ENCODE measurements at places on chromosomes 13 and 19. TPM values are rescaled to one million over a fixed set of nuclear protein-coding genes. Genes with fewer than 3 reads are reported as not detected.

DNA sequence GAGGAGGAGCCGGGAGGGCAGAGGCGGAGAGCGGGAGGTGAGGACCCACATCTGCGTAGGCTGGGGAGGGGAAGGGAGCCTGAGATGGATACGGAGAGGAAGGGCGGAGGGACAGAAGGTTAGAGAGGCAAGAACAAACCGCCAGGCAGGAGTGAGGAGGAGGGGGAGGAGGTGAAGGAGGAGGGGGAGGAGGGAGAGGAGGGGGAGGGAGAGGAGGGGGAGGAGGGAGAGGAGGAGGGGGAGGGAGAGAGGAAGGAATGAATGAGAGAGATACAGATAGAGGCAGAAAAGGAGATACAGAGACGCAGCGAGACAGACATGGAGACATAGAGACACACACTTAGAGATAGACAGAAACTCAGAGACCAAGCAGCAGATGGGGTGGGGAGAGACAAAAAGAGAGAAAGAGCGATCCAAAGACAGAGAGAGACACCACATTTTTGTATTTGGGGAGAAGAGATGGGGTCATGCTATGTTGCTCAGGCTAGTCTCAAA, 782 bp upstream of the CA11 start:
- H3K4me1 ChIP-seq = peaks cover 42% of the 10 kb centered on the region
- H3K4me3 ChIP-seq = peak overlapping the region; percentile 58
- no peaks in the 10 kb centered on the region for H3K27me3 ChIP-seq
- H3K36me3 ChIP-seq = no peaks in the 10 kb centered on the region
- H3K27ac ChIP-seq = peak overlapping the region; percentile 91

DNA sequence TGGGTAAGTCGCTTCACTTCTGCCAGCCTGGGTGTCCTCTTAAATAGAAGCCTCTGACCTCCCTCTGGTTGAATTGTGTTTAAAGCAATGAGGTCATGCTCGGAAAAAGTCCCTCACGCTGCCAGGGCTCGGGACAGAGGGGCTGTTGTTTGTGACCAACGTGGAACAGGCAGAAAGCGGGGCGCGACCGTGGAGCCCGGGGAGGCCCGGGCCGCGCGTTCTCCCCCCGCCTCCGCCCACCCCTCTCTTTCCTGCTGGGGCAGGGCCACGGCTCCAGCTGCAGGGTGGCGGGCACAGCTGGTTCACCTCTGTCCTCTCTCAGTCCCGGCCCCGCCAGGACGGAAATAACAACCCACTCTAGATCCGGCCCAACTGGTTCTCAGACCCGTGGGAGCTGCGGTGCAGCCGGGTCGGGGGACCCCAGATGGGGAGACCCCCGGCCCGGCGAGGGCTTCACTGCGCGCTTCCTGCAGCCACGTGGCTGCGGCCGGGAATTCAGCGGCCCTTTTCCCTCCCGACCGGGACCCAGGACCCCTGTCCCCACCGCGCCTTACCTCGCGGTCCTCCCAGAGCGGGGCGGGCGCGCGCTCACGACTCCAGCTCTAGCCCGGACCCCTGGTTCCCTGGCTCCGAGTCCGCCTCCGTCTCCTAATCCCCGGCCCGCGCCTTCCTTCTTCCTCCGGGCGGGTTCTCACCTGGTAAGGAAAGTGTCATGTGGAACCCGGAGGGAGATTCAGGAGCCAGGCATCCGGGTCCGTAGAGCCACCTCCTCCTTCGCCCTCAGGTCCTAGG, 1.9 kb downstream of the CDC42EP5 start:
- H3K36me3 ChIP-seq = peaks cover 6% of the 10 kb centered on the region
- H3K27ac ChIP-seq = peak overlapping the region; percentile 87
- peak overlapping the region; percentile 51 for H3K4me3 ChIP-seq
- DNase-seq = peak; percentile 79

The PLVAP gene
- 23.1 TPM for total RNA-seq

- H3K36me3 ChIP-seq = no peaks in the 10 kb centered on the region
- no peaks in the 10 kb centered on the region for H3K27me3 ChIP-seq
- no peak overlapping the region for H3K4me3 ChIP-seq
- H3K4me1 ChIP-seq = no peaks in the 10 kb centered on the region
- H3K27ac ChIP-seq = no peak overlapping the region
Observed at GRCh38 chr13:58908019-58908679, 1255.6 kb downstream of the DIAPH3 start.

The LIN7B gene
- 11.6 TPM for total RNA-seq
